Stimulated activated naive B cell treated with anti-CD40 and anti-IgM and Interleukin-4, amounts not matched to agents 10 μg/mL and 1 μg/mL and 100 μg/mL, for 72 hours (primary cell): ENCODE measurements at places on chromosomes 7 and 10.
A peak's percentile ranks its signal among the peaks of the same experiment; 100 is the strongest.

DNA sequence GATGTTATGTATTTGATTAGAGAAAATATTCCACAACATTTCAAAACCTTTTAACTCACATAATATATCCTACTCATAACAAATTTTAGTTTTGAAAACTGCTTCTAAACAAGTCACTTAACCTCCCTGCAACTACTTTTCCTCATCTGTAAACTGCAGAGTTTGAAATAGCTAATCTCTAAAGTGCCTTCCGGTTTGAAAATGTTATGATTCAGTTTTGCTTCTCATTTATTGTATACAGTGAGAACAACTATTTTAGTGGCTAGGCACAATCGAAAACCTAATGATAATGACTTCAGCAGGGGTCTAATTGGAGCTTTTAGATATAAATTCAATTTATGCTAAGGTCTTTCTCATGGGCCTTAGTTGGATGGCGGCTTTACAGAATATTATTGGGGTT lies 30.7 kb upstream of the TEX47 start:
- no peak for DNase-seq

DNA sequence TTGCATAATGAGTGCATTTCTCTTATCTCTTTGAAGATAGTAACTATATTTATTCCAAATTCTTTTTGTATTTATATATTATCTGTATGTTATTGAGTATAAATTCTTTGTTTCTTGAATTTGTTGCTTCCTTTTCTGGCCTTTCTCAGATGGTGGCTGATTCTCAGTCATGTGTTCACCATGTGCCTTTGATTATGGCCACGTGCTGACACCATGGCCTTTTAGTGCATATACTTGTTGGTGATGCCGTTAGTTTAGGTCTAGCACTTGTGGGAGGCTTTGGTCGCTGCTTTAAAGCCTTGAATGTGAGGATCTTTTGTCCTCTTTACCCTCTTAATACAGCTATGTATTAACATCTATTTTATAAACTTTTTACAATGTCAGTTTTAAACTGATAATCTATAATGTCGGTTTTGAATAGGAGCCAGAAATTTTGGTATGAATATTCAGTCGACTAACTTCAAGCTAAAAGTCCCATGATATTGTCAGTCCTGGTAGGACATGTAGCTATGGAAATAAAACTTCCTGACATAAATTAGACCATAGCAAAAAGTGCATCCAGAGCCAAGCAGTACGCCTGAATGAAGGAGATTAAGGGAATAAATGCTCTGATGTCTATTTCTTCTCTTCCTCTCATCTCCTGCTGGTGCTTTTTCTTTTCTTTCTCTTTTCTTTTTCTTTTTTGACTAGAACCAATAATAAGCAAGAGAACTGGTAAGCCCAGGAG lies 130.3 kb downstream of the GNAI1 start:
- no peak for DNase-seq

DNA sequence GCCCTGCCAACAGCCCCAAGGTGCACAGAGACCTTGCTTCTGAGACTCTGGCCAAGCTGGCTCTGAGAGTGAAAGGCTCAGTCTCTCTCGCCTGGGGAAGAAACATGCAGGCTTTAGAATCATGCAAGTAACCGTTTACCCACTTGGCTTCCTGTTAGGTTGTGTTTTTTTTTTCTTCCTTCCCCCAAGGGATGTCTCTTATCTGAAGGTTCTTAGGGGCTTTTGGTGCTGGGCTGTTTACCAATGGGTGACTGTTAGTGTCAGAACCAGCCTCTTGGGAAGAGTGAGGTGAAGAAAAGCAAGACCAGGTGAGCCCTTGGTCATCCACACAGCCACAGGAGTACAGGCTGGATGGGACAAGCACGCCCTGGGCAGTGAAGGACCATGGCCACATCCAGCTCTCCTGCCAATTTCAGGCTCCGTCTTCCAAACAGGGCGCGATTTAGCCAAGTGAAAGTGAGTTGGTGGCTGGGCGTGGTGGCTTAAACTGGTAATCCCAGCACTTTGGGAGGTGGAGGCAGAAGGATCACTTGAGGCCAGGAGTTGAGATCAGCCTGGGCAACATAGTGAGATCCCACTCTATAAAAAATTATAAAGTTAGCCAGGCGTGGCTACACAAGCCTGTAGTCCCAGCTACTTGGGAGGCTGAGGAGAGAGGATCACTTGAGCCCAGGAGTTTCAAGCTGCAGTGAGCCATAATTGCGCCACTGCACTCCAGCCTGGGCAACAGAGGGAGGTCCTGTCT lies 76.3 kb upstream of the CUX1 start:
- peak; percentile 9 for DNase-seq

DNA sequence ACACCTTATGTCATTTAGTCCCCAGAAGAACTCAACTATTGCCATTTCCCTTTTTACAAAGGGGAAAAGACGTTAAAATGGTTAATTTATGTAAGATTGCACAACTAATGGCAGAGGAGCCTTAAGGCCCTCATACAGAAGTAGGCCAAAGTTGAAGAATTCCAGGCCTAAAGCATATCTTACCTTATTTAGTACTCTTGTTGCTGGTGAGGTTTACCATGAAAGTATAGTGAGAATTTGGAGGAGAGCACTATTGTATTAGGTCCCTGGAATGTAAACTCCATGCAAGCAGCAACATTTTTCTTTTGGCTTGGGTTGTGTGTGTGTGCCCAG lies 731 bp upstream of the CRPPA start:
- no peak for DNase-seq

DNA sequence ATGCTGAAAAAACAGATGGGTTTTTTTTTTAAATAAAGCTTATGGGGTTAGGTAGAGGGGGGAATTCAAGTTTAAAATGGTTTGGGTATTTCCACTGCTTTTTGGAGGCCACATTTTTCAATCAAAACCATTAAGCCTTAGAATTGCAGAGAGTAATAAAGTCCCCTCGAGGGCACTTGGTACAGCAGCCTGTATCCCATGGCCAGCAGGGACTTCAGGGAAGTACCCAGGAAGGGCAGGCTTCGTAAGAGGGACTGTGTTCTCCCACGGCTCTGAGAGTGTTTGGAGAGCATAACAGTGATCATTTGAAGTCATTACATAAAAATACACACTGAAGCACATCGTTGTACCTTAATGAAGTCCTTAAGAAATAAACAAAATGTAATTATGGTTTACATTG lies 432.7 kb downstream of the DPP6 start:
- no peak for DNase-seq

DNA sequence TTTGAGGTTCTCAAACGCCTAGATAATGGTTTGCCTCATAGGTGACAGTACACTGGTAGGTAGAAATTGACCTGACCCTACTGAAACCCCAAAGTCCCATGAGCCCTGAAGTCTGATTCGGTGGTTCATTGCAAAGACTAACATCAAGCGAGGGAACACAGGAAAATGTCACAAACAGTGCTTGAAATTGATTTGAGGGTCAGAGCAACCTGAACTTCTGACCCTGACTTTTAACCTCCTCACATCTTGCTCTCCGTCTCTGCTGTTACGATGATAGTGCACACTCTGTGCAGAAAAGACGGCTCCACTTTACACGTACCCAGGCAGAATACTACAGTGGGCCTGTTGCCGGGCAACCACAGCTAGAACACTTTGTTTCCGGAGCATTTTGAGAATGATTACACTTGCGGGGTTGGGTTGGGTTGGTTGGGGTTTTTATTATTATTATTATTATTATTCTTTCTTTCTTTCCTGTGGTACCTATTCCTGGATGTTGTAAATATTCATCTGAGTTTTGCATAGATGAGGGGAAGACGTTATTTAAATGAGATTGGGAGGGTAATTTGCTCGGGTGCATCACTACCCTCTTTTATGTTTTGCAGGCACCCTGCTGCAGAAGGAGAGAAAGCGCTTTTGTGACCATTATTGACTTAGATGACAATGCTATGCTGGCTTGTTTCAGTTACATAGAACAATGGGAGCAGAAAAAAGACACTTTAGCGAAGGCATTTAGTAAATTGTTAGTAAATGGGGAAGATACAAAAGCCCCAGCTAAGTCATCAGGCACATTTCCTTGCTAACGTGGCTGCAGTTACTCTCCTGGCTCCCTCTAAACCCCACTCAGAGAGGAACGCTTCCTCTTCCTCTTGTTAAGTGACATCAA lies 438.1 kb upstream of the NRP1 start:
- DNase-seq: no peak

- DNase-seq: no peak
Observed at GRCh38 chr10:5595994-5596471, 70.4 kb downstream of the ASB13 start.

GRCh38 chr10:49756031-49756430 lies 6.1 kb downstream of the OGDHL start:
- no peak for DNase-seq
